IMR-90 (cell line): ENCODE measurements at places on chromosomes 13 and 19. TPM values are rescaled to one million over a fixed set of nuclear protein-coding genes. Genes with fewer than 3 reads are reported as not detected.

Gene NEK5
- under 0.01 TPM in 1 of 2 replicates, not detected in the other for total RNA-seq

Gene ZNF790
- total RNA-seq: 4.3 and 6.4 TPM in 2 replicates

Gene GARIN5A
- total RNA-seq: 0.28 TPM in 1 of 2 replicates, not detected in the other

Gene NXNL1
- total RNA-seq: not detected in 2 replicates

Gene ZNF283
- total RNA-seq: 5.0 and 10.3 TPM in 2 replicates

Gene DCT
- not detected in 2 replicates for total RNA-seq

Gene MAMSTR
- 0.18 and 0.28 TPM in 2 replicates for total RNA-seq

Gene IRGC
- not detected in 2 replicates for total RNA-seq

Gene OR7C1
- total RNA-seq: not detected in 2 replicates

Gene FGF22
- total RNA-seq: not detected in 2 replicates

Gene ELSPBP1
- not detected in 2 replicates for total RNA-seq

Gene GAPDHS
- total RNA-seq: not detected in 2 replicates

Gene DBP
- total RNA-seq: 2.5 and 3.6 TPM in 2 replicates

Gene NLRP4
- total RNA-seq: not detected in 2 replicates

Gene LRRC4B
- not detected in 2 replicates for total RNA-seq

Gene PROSER1
- total RNA-seq: 2.0 and 4.2 TPM in 2 replicates

Gene PLIN4
- under 0.01 TPM in 2 replicates for total RNA-seq

Gene SYNGR4
- total RNA-seq: not detected in 2 replicates

Gene SIGLEC8
- not detected in 2 replicates for total RNA-seq

Gene FAM83E
- total RNA-seq: 0.36 and 0.56 TPM in 2 replicates

Gene ZSCAN4
- not detected in 2 replicates for total RNA-seq

Gene CGB2
- total RNA-seq: not detected in 2 replicates

Gene LPAR2
- under 0.01 and 0.28 TPM in 2 replicates for total RNA-seq

Gene GMIP
- 4.1 and 4.4 TPM in 2 replicates for total RNA-seq

Gene MYO16
- total RNA-seq: under 0.01 TPM in 2 replicates

Gene GTF3A
- 116 and 148 TPM in 2 replicates for total RNA-seq

Gene SHC2
- under 0.01 TPM in 1 of 2 replicates, not detected in the other for total RNA-seq

Gene TPTE2
- not detected in 2 replicates for total RNA-seq

Gene CERS4
- total RNA-seq: 3.2 and 3.9 TPM in 2 replicates

Gene DPF1
- total RNA-seq: 3.2 and 4.2 TPM in 2 replicates

Gene IGFL1
- not detected in 2 replicates for total RNA-seq

Gene KIRREL2
- total RNA-seq: not detected in 2 replicates

Gene LGALS4
- not detected in 2 replicates for total RNA-seq

Gene NCR1
- not detected in 2 replicates for total RNA-seq

Gene CGB8
- total RNA-seq: not detected in 2 replicates

Gene KLK7
- total RNA-seq: not detected in 2 replicates

Gene C13orf46
- total RNA-seq: under 0.01 TPM in 2 replicates

Gene EXOC3L2
- not detected in 2 replicates for total RNA-seq

Gene KRTDAP
- total RNA-seq: not detected in 2 replicates

Gene PGLYRP2
- not detected in 2 replicates for total RNA-seq

Gene ZNF180
- total RNA-seq: 9.7 and 26.3 TPM in 2 replicates

Gene KLK4
- not detected in 2 replicates for total RNA-seq
